ENCODE measurements at places on chromosomes 5 and 9.

DNA sequence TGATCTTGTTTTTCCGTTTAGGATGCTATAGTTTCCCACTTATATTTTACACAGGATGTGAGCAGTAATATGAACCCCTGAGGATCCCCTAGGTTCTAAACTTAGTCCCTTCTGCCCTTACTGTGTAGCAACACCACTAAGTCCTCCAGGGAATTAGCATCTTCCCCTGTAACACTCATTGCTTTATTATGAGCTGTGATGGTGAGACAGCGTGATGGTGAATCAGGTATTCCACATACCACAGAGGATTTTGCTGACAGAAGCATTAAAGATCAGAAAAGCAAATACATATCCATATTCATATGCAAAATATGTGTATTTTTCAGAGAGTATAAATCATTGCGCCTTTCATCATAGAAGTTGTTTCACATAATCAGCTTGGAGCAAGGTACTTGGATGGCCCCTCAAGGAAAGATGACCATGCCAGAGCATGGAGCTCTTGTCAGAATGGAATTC is 317.0 kb downstream of the ICE1 start:
- DNase-seq = no peak

GRCh38 chr5:67493676-67494075 is 297.1 kb upstream of the CD180 start:
- no peak for DNase-seq

- DNase-seq = no peak
Observed at GRCh38 chr9:86626802-86627201, 272.6 kb upstream of the TUT7 start.

- no peak for DNase-seq
Observed at GRCh38 chr9:90770182-90770738, 31.4 kb upstream of the SYK start.

GRCh38 chr5:147348451-147348850 is 113.6 kb downstream of the STK32A start:
- no peak for DNase-seq

GRCh38 chr5:431001-431710 is 11.8 kb upstream of the EXOC3 start:
- peak; percentile 21 for DNase-seq

DNA sequence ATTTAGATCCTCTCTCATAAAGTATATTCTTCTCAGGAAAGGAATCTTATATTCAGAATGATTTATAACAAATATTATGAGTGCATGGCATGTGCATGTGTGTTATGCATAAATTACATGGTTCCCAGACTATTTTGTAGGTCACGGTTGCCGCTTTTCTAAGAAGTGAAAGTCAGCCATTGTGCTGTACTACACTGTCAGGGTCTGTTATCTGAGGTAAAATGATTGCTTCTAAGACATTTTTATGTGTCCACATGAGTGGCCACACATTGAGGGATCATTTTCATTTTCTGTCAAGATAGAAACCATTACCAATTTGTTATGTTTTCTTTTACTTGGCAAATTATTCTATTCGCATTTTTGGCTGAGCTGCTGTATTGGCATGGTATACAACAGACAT is 210.8 kb downstream of the CWC27 start:
- no peak for DNase-seq

- no peak for DNase-seq
Observed at GRCh38 chr9:34551751-34552605, 29.2 kb upstream of the ENHO start.

- no peak for DNase-seq
Observed at GRCh38 chr5:117118499-117118898, 543.9 kb upstream of the SEMA6A start.

DNA sequence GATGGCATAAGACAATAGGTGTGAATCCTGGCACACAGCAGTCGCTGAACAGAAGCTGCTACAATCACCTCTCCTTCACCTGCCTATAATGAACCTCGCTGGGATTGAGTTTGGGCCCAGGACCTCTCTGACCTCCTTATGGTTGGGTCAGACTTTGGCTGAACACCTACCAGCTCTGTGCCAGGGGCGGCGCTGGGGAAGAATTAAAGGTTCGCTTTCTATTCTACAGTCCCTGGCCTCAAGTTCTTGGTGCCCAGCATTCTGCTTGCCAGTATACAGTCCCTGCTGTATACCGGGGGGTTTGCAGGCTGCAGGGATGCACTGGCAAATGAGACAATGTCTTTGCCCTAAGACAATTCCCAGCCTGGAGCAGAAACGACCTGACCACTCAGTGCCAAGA is 895 bp upstream of the STRBP start:
- no peak for DNase-seq

DNA sequence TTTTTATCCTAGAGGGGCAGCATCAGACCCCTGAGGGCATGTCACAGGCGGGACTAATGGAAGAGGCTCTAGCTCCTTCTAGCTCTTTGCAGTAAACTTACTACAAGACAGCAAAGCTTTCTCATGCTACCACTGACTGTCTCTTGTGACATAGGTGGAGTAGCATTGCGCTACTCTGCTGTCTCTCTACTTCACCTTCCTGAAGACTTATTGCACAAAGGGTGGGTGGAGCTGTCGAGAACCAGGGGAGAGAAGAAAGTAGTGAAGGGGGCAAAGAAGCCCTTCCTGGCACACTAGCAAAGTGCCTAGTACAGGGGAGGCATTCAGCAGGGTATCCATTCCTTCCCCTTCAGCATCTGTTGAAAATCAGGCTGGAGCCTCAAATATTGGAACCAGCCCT is 36.1 kb upstream of the NEK6 start:
- DNase-seq = no peak

GRCh38 chr5:98774192-98775033 is 950 bp downstream of the RGMB start:
- peak; percentile 45 for DNase-seq

DNA sequence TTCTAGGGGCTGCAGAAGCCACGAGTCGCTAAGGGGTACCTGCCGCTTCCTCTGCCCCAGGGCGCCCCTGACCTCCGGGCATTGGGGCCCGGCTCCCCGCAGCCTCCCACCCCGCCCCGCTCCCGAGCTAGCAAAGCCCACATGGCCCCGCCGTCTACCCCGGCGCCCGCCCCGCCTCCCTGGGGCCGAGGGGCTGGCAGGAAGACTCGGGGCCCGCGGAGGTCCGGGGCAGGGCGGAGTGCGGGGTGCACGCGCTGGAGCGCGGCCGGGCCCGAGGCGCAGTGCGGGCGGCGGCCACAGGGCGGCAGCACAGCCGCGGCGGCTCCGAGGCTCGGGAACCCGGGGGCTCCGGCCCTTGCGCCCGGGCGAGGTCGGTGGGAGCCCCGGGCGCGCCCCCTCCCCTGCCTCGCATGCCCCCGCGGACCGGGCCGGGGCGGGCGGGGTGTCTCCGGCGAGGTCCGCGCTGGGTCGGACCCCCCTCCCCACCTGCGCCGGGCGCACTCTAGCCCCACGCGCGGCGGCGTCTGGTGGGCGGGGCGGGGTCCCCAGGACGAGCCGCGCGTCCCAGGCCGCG is 6.7 kb downstream of the NRARP start:
- no peak for DNase-seq

DNA sequence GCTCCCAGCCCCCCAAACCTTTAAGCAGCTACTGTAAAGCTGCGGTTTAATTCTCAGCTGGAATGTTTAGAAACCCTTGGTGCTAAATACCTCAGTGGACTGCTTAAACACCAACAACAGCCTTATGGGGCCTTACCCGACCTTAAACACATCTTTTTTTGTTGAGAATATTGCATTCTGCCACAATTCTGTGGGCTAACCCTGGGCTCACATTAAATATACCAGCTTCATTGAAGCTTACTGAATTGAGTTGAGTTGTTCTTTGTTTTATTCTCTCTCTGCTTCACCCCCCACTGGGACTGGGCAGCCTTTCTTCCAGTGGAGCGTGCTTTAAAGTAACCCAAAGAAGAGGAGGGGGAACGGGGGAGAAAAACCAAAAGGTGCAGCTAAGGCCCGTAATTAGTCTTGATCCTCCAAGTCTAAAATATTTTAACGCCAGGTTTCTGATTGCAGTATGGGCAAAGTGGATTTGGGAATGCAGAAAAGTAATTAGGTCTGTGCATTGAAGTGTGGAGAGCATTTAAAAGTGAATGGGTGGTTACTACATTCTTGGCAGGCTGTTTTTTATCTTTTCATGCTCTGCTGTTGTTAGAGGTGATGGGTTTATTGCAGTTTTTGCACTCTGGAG is 281.2 kb downstream of the NR2F1-AS1 start:
- DNase-seq = no peak

- no peak for DNase-seq
Observed at GRCh38 chr5:20654033-20654432, 666.0 kb upstream of the CDH18 start.

DNA sequence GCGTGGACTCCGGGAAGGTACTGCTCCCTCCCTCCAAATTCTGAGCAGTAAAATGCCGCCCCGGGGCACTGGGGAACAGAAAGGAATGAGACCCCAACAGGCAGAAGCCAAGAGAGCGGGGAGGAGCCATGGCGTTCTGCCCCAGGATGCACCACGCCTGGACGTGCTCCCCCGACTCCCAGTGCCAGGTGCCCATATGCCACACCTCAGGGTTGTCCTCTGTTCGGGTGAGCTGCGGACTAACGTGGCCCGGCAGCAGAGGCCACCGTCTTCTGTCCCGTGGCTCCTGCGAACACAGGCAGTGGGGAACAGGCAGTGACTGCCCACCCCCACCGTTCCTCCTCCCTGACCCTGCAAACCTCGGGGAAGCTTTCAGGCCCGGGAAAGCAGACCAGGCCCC is 4.8 kb downstream of the SURF6 start:
- no peak for DNase-seq

- DNase-seq = no peak
Observed at GRCh38 chr5:150517272-150518152, 9.6 kb downstream of the NDST1 start.

DNA sequence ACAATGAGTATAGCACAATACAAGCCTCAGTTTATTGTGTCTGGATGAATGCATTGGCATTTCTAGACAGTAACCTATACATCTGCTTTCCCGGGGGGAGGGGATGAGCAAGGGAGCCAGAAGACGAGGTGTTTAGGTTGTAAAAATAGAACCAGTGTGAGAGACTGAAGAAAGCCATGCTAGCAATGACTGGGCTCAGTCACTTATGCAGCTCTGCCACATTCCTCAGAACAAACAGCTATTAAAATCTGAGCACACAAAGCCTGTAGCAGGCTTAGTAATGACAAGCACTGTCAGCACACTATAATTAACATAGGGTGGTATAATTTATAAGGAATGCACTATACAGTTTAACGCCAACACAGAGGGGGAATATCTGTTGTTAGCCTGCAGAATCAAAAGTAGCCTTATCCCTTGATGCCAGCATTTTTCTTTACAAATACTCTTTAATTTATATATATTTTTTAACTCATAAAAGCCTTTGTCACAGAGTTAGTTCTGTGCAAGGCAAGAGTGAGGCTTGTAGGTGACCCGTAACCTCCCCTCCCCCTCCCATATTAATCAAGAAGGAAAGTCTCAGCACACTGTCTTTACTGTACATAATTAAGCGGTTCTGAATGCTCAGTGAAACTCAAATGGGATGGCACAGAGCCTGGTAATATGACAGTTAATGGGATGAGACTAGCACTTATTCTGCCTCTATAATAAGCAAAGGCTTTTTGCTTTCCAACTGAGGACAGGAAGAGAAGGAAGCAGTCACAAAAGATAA is 295.4 kb downstream of the CSNK1G3 start:
- no peak for DNase-seq

GRCh38 chr5:7565559-7565958 is 169.6 kb downstream of the ADCY2 start:
- no peak for DNase-seq

GRCh38 chr9:5895782-5896181 is 5.1 kb downstream of the MLANA start:
- DNase-seq = no peak

GRCh38 chr5:1247811-1248210 is 22.6 kb downstream of the SLC6A18 start:
- no peak for DNase-seq

DNA sequence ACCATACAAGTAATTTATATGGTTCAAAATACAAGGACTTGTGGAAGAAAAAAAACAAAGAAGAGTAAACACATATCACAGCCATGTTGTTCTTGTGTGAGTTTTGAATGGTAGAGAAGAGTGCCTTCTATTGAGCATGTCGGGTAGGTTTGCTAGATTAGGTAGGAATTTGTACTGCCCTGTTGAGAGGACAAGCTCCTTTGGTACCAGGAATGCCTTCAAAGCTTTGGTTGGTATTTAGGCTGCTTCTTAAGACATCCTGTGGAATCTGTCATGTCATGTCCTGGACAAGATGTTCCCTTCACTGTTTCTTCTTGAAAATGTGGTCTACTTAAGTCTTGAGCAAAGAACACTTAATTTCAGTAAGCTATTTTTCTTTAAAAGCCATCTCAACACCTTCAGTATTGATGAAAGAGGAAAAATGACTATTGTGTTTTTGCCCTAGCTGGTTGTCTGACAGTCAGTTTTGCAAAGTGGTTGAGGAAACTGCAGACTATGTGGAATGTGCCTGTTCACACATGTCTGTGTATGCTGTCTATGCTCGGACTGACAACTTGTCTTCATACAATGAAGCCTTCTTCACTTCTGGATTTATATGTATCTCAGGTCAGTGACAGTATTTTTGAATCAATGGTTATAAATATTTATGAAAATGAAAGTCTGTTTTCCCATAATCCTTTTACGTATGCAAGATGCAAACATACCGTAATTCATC is 296.9 kb downstream of the ADGRV1 start:
- no peak for DNase-seq

DNA sequence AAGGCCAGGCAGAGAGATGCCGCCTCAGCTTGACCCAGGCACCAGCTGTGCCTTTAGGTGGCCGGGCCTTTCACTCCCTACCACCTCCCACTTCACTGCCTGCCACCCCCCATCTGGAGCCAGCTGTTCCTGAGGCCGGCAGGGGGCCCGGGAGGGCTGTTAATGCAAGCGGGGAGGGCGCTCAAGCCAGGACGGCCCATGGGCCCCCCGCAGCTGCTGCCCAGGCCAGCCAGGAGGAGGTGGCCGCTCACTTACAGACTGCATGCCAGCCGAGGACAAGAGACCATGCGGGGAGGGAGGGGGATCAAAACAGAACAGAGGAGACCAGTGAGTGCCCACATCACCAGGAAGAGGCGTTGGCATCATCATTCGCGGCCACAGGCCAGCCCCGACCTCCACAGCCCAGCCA is 4.5 kb downstream of the ABCA2 start:
- DNase-seq = no peak

DNA sequence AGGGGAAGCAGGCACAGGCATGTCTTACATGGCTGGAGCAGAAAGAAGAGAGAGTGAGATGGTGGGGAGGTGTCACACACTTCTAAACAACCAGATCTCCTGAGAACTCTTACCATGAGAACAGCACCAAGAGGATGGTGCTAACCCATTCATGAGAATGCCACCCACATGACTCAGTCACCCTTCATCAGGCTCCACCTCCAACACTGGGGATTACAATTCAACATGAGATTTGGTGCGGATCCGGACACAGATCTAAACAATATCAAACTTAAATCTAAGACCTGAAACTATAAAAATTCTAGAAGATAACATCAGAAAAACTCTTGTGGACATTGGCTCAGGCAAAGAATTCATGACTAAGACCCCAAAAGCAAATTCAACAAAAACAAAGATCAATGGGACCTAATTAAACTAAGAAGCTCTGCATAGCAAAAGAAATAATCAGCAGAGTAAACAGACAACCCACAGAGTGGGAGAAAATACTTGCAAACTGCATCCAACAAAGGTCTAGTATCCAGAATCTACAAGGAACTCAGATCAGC is 65.4 kb downstream of the SPATA31C2 start:
- no peak for DNase-seq

- no peak for DNase-seq
Observed at GRCh38 chr5:125044491-125045282, 298.2 kb upstream of the ZNF608 start.

- DNase-seq = no peak
Observed at GRCh38 chr5:143946837-143947236, 134.9 kb downstream of the HMHB1 start.
